ENCODE measurements at places on chromosomes 6 and 20. TPM values are rescaled to one million over a fixed set of nuclear protein-coding genes. Genes with fewer than 3 reads are reported as not detected.

The PNPLA1 gene
- total RNA-seq: not detected

The TMC2 gene
- 7.5 TPM for total RNA-seq

The COL21A1 gene
- total RNA-seq: 1.3 TPM

The OLIG3 gene
- not detected for total RNA-seq

The BHLHE23 gene
- 0.94 TPM for total RNA-seq

The SLC4A11 gene
- not detected for total RNA-seq

The LKAAEAR1 gene
- total RNA-seq: 0.63 TPM

The OPRL1 gene
- total RNA-seq: 11.0 TPM

The LGSN gene
- total RNA-seq: 0.63 TPM

The TCP1 gene
- total RNA-seq: 270 TPM

The SLC17A2 gene
- not detected for total RNA-seq

The POPDC3 gene
- total RNA-seq: 0.94 TPM

The C4A gene
- total RNA-seq: 20.7 TPM

The ZNF334 gene
- total RNA-seq: 37.6 TPM

The CASS4 gene
- total RNA-seq: 0.31 TPM

The ENTPD6 gene
- total RNA-seq: 69.5 TPM

The GSTA2 gene
- total RNA-seq: not detected

The E2F1 gene
- total RNA-seq: 3.4 TPM

The FOXA2 gene
- total RNA-seq: not detected

The SLC16A10 gene
- total RNA-seq: 10.3 TPM

The OR2B6 gene
- not detected for total RNA-seq

The SLC2A10 gene
- 5.6 TPM for total RNA-seq

The CGA gene
- not detected for total RNA-seq
